GM23248 (cell line): ENCODE measurements at places on chromosomes 12 and 14. TPM values are rescaled to one million over a fixed set of nuclear protein-coding genes. Genes with fewer than 3 reads are reported as not detected.

The HOXC13 gene
- total RNA-seq = not detected in 2 replicates

- H3K4me3 ChIP-seq = peak overlapping the region; percentile 56
- peak; percentile 75 for DNase-seq
- peaks cover 7% of the 10 kb centered on the region; the same call in 1 of the 2 replicates for H3K4me1 ChIP-seq
- no peaks in the 10 kb centered on the region for H3K36me3 ChIP-seq
- no peak overlapping the region for H3K27ac ChIP-seq
- H3K27me3 ChIP-seq = no peaks in the 10 kb centered on the region
Measured at GRCh38 chr12:31369712-31370521, 44.0 kb upstream of the SINHCAF start.

The FOXG1 gene
- not detected in 2 replicates for total RNA-seq

GRCh38 chr12:52649066-52649465 is 2.9 kb downstream of the KRT2 start:
- peaks cover 49% of the 10 kb centered on the region for H3K27me3 ChIP-seq
- no peak for DNase-seq
- H3K27ac ChIP-seq = no peak overlapping the region
- H3K4me1 ChIP-seq = no peaks in the 10 kb centered on the region

DNA sequence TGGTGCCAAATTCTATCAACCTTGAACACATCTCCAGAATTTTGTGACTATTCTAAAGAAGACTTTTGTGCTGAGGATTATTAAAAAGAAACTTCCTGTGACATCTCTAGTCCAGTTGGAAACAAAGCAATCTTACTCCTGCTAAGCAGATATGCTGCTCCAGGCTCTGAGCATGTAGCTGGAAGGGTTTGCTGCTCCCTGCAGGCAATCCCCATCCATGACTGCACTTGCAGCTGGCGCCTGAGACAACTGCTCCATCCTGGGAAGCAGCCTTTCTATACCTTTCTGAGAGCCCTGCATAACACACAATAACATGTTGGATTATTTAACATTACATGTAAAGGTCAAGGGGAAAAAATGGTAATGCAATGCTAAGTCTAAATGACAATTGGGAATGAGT is 105.1 kb downstream of the NDUFA12 start:
- H3K27ac ChIP-seq = no peak overlapping the region
- 0 out of 2 replicates have a peak, but pooled peaks cover 8% of the 10 kb centered on the region for H3K27me3 ChIP-seq
- H3K4me3 ChIP-seq = no peak overlapping the region
- no peaks in the 10 kb centered on the region for H3K36me3 ChIP-seq

DNA sequence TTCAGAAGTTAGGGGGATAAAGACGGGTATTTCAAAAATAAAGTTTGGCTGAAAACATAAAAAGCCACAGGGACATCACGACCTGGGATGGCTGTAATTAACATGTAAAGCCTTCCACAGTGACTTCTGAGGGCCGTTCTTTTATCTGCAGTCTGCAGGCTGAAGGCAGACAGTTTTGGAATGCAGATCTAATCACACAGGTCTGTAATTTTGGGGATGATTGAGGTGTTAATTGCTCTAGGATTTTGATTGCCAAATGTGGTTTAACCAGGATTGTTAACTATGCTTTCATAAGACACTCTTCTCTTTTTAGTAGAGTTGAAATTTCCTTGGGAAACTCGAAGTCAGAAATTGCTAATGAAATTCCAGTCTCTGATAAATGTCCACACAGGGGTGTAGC is 355.5 kb downstream of the ATP23 start:
- H3K4me3 ChIP-seq = no peak overlapping the region
- DNase-seq = no peak
- H3K27ac ChIP-seq = no peak overlapping the region
- H3K27me3 ChIP-seq = no peaks in the 10 kb centered on the region

GRCh38 chr12:90366286-90366685 is 588.7 kb downstream of the CCER1 start:
- no peak overlapping the region for H3K4me3 ChIP-seq
- no peaks in the 10 kb centered on the region for H3K27me3 ChIP-seq
- peak; percentile 65 for DNase-seq
- H3K27ac ChIP-seq = no peak overlapping the region
- H3K36me3 ChIP-seq = no peaks in the 10 kb centered on the region

The SLC6A15 gene
- 2.6 and 3.2 TPM in 2 replicates for total RNA-seq

The LTBR gene
- 147 TPM in 2 replicates for total RNA-seq

- H3K27ac ChIP-seq = peak overlapping the region; percentile 7
- DNase-seq = peak; percentile 67
- no peaks in the 10 kb centered on the region for H3K27me3 ChIP-seq
Measured at GRCh38 chr12:62720661-62721330, 214.2 kb downstream of the PPM1H start.
